Colonic mucosa (tissue), 4 donors: ENCODE measurements at places on chromosomes 11 and 22. TPM values are rescaled to one million over a fixed set of nuclear protein-coding genes. Genes with fewer than 3 reads are reported as not detected.

GRCh38 chr11:73175551-73176144 lies 33.5 kb upstream of the FCHSD2 start:
- no peak for DNase-seq

GRCh38 chr22:42353883-42354727 lies 78.1 kb downstream of the NFAM1 start:
- DNase-seq, result no peak

DNA sequence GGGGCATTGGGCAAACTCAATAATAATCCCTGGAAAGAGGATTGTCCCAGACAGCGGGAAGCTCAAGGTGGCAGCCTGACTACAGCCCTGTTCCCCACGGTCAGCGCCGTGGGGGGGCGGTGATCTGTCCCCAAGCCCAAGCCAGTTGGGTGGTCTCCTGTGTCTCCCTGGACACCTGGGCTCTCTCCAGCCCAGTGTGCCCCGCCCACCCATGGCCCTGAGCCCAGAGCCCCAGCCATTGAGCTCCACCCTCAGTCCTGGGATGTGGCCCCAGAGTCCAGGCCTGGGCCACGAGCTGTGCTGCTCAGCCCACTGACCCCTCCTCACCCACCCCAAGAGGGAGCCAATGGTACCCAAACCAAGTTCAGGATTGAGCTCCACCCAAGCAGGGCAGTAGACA lies 27.9 kb upstream of the PDE2A start:
- no peak for DNase-seq

- DNase-seq, result no peak
Measured at GRCh38 chr11:95985174-95985808, 61.4 kb upstream of the MTMR2 start.

DNA sequence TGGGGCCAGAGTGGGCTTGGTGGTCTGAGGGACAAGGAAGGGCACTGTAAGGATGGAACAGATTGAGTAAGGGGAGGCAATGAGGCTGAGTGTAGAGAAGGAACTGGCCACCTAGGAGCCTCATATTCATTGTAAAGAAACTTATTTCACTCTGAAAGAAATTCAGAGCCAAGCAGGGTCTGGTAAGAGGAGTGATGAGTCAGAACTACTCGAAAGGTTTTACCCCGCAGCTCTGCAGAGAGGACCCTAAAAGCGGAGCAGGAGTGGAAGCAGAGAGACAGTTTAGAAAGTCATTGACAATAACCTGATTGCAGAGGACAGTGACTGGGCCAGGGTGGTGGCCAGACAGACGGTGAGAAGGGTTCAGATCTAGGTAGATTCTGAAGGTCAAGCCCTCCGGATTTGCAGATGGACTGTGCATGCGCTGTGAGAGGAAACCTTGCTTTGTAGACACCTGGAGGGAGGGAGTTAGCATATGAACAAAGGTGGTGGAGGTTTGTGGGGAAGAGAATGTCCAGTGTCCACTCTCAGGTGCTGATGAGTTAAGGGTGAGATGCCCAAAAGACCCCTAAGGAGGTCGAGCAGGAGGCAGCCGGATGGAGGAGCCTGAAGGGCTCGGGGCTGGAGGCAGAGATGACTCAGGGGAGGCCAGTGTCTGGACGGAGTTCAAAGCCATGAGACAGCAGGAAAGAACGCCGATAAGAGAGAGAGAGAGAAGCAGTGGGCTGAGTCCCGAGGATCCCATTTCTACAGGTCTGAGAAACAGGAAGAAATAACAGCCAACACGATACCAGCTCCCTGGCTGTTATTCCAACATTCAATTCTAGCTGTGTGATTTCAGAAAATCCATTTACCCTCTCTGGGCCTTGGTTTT lies 546.0 kb downstream of the BRD1 start:
- no peak for DNase-seq

- no peak for DNase-seq
Measured at GRCh38 chr22:48257685-48258055, 1495.2 kb downstream of the TBC1D22A start.

- no peak for DNase-seq
Measured at GRCh38 chr11:128713595-128713994, 19.7 kb downstream of the FLI1 start.

DNA sequence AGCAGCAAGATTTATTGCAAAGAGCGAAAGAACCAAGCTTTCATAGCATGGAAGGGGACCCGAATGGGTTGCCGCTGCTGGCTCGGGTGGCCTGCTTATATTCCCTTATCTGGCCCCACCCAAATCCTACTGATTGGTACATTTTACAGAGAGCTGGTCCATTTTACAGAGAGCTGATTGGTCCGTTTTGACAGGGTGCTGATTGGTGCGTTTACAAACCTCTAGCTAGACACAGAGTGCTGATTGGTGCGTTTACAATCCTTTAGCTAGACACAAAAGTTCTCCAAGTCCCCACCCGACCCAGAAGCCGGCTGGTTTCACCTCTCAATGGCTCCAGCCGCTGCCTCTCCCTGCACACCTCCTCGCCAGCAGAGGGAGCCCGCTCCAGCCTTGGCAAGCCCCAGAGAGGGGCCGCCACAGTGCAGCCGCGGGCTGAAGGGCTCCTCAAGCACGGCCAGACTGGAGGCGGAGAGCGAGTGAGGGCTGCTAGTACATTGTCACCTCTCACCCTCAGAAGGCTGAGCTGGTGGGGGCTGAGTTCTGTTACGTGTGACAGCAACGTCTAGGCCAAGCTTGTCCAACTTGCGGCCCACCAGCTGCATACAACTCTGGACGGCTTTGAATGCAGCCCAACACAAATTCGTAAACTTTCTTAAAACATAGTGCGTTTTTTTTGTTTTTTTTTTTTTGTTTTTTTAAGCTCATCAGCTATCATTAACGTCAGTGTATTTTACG lies 8.7 kb downstream of the PTH start:
- peak; percentile 74 for DNase-seq

- DNase-seq, result no peak
Measured at GRCh38 chr11:4064278-4064955, 30.2 kb upstream of the RRM1 start.

GRCh38 chr11:46729110-46730027 lies 10.4 kb downstream of the F2 start:
- no peak for DNase-seq

GRCh38 chr22:22085702-22086500 lies 103.3 kb upstream of the TOP3B start:
- no peak for DNase-seq

GRCh38 chr11:76835928-76836612 lies 24.6 kb upstream of the ACER3 start:
- DNase-seq, result peak; percentile 87

DNA sequence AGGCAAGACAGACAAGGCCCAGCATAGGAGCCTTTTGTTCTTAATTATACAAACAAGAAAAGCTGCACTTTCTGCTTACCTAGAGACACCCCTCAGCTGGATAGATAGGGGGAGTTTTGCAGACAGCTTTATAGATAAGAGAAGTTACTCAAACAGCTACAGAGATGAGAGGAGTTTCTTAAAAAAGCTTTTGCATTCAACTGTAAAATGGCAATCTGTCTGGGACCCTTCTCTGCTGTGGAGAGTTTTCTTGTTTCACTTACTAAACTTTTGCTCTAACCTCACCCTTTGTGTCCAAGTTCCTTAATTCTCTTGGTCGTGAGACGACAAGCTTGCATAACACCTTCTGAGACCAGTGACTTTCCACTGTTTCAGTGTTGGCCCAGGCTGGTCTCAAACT lies 103.8 kb upstream of the CHORDC1 start:
- DNase-seq, result no peak

DNA sequence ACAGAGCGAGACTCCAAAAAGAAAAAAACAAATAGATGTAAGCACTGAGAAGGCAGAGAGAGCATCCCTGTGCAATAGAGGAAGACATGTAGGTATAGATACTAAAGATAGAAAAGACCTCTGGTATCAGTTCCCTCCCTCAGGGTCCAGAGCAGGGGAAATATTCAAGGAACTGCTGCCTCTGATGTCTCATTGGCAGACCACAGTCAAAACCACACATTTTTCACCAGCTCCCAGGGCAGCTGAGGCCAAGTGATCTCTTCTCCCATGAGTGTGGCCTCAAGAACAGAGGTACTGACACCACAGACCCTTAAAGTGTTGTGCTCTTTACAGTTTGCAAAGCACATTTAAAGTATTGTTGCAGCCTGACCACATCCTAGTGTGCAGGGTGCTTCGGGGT lies 288.5 kb downstream of the NTM start:
- no peak for DNase-seq

ANO5 gene
- 7.5 TPM for total RNA-seq

CSRP3 gene
- not detected for total RNA-seq

OR2D2 gene
- total RNA-seq, result 0.40 TPM

SOX10 gene
- total RNA-seq, result 0.57 TPM

ALX4 gene
- not detected for total RNA-seq

OR2D3 gene
- total RNA-seq, result not detected

NXPE2 gene
- 22.2 TPM for total RNA-seq
